Hepatic stellate cell (primary cell): ENCODE measurements at places on chromosomes 4 and X.

GRCh38 chrX:119753001-119753400, 5.4 kb upstream of the SOWAHD start:
- no peak for DNase-seq

- DNase-seq, result no peak
Observed at GRCh38 chrX:431056-431455, 44.3 kb upstream of the PPP2R3B start.

- DNase-seq, result no peak
Observed at GRCh38 chr4:84403656-84404055, 95.4 kb downstream of the NKX6-1 start.

GRCh38 chr4:46506876-46507275, 116.9 kb upstream of the GABRA2 start:
- DNase-seq, result no peak

- DNase-seq, result no peak
Observed at GRCh38 chr4:47213539-47213938, 182.2 kb downstream of the GABRB1 start.

DNA sequence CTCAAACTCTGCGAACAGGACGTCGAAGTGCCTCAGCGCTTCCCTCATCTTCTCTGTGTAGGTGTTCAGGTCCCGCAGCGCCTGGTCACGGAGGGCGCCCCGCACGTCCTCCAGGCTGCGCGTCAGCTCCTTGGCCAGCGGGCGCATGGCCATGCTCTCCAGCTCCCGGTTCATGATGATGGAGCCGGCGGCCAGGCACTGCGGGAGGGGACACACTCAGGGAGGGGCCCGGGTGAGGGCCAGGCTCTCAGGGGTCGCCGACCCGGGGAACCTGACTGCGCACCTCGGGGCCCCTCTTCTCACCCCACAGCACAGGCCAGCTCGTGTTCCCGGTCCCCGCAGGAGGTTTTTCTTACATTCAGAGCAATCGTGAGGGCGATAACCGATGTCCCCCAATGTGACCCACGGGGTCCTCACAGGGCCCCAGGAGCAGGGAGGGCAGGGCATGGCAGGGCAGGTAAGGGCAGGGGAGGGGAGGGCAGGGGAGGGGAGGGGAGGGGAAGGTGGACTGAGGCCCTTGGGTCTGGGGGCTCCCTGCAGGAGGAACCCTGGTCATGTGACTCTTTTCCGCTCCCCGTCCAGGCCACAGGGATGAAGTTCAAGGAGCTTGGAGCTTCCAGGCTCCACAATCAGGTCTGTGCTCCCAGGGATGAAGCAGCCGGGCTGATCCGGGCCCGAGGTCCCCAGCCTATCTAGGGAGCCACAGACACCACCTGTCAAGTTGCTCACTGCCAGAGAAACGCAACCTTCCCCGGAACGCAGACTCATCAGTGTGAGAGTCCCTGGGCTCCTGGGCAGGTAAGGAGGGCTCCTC, 77.8 kb upstream of the MXD4 start:
- DNase-seq, result no peak

DNA sequence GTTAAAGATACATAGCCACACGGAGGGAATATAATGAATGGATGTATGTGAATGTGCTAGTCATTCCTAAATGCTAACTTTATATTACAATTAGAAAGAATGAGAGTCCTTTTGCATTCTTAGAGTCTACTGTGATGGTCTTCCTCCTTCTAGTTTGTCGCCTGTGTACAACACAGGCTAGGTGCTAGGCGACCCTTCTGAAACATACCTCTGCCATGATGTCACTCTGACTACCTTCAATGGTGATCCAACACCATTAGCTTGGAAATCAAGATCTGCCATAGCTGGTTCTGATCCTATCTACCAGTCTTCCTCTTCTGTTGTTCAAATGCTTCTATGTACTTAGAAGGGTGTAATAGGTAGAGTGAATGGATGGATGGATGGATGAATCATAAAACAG, 151.2 kb downstream of the MGST2 start:
- no peak for DNase-seq

GRCh38 chr4:35125995-35126712, 1118.2 kb downstream of the ARAP2 start:
- no peak for DNase-seq

DNA sequence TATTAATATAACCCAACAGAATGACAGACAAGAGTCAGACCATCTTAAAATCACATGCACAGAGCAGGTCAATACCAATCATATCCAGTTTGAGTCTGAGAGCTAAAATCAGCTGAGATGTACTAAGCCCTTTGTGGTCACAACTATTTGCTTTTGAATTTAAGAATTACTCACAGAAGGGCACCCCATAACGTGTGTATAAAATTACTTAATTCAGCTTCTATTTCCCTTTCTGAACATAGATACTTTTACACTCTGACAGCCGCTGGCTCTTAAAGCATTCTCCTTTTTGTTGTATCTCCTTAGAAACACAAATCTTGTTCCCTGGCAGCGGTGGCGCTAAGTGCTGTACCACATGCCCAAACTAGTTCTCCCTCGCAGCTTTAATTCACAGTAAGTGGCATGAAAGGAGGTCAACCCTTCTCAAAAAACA, 14.8 kb upstream of the PPARGC1A start:
- DNase-seq, result no peak
